ENCODE measurements at places on chromosomes 12 and 14.

GRCh38 chr12:91142221-91142631 is 30.9 kb upstream of the LUM start:
- H3K4me1 ChIP-seq: no peaks in the 10 kb centered on the region
- no peak overlapping the region for H3K4me3 ChIP-seq
- no peaks in the 10 kb centered on the region for H3K36me3 ChIP-seq
- H3K27me3 ChIP-seq: peaks cover 7% of the 10 kb centered on the region
- DNase-seq: no peak

DNA sequence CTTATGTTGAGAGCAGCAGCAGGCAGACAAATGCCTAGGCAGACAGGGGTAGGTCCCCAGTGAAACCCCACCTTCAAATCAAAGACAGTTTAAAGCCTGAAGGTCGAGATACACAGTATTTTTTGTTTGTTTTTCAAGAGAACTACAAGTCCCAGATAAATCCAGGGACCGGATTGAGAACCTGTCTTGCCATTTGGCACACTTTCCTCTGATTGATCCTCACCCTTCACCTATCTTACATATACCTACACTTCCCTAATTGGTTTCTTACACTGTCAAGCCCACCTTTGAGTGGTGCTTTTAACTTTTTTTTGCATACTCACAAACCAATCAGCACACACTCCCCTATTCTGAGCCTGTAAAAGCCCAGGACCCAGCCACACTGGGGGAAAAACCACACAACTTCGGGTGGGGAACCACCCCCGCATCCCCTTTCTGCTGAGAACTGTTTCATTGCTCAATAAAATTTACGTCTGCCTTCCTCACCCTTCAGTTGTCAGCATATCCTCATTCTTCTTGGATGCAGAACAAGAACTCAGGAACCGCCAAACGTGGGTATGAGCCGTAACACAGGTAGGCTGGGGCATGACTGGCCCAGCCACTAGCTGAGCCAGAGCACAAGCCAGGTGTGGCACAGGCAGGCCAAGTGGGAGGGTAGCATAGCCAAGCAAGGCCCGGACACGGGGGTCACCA is 11.1 kb downstream of the DICER1 start:
- peaks cover 17% of the 10 kb centered on the region for H3K36me3 ChIP-seq
- no peak for DNase-seq
- peaks cover 42% of the 10 kb centered on the region for H3K4me1 ChIP-seq
- H3K4me3 ChIP-seq: no peak overlapping the region
- no peaks in the 10 kb centered on the region for H3K27me3 ChIP-seq
- H3K27ac ChIP-seq: peak overlapping the region; percentile 36

DNA sequence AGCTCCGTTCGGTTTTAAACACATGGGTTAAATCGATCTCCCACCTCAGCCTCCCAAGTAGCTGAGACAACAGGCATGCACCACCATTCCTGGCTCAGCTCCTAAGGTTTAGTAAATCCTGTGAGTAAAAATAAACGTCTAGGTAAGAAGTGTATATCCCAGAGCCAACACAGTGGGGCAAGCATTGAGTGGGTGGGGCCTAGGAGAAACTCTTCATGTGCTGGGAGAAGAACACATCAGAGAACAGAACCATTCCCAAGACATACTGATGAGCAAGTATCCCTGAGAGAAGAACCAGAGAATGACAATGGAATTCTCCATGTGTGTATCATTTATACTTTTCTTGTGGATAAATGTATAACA is 86.3 kb downstream of the SEC23A start:
- H3K27ac ChIP-seq: peak overlapping the region; percentile 4
- no peak overlapping the region for H3K4me3 ChIP-seq
- no peaks in the 10 kb centered on the region for H3K4me1 ChIP-seq
- peaks cover 4% of the 10 kb centered on the region for H3K36me3 ChIP-seq
- DNase-seq: no peak

GRCh38 chr12:22447223-22447622 is 97.1 kb downstream of the C2CD5 start:
- H3K36me3 ChIP-seq: peaks cover 11% of the 10 kb centered on the region
- peaks cover 2% of the 10 kb centered on the region for H3K4me1 ChIP-seq
- no peak for DNase-seq
- H3K27ac ChIP-seq: no peak overlapping the region

GRCh38 chr14:92552066-92552465 is 38.5 kb downstream of the RIN3 start:
- H3K27ac ChIP-seq: no peak overlapping the region
- H3K4me3 ChIP-seq: no peak overlapping the region
- peaks cover 10% of the 10 kb centered on the region for H3K27me3 ChIP-seq
- no peak for DNase-seq
- peaks cover 40% of the 10 kb centered on the region for H3K4me1 ChIP-seq

DNA sequence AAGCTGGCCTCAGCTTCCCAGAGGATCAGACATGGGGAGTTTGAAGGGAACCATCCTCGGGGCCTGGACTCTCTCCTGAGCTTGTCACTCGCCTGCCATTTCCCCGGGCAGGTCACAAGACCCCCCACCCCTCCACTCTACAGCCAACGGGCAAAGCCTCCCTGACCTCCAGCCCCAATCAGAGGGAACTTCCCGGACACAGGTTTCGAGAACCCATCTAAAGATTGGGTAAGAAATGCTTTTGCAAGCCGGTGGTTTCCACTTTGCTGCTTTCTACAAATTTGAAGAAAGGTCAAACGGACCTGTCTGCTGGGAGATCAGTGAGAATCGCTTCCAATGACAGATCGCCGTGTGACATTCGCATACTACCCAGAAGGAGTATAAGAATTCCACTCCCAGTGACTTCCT is 89.6 kb downstream of the SCARB1 start:
- H3K36me3 ChIP-seq: no peaks in the 10 kb centered on the region
- peak overlapping the region; percentile 48 for H3K27ac ChIP-seq
- H3K27me3 ChIP-seq: peaks cover 18% of the 10 kb centered on the region
- H3K4me3 ChIP-seq: peak overlapping the region; percentile 77
- no peak for DNase-seq

DNA sequence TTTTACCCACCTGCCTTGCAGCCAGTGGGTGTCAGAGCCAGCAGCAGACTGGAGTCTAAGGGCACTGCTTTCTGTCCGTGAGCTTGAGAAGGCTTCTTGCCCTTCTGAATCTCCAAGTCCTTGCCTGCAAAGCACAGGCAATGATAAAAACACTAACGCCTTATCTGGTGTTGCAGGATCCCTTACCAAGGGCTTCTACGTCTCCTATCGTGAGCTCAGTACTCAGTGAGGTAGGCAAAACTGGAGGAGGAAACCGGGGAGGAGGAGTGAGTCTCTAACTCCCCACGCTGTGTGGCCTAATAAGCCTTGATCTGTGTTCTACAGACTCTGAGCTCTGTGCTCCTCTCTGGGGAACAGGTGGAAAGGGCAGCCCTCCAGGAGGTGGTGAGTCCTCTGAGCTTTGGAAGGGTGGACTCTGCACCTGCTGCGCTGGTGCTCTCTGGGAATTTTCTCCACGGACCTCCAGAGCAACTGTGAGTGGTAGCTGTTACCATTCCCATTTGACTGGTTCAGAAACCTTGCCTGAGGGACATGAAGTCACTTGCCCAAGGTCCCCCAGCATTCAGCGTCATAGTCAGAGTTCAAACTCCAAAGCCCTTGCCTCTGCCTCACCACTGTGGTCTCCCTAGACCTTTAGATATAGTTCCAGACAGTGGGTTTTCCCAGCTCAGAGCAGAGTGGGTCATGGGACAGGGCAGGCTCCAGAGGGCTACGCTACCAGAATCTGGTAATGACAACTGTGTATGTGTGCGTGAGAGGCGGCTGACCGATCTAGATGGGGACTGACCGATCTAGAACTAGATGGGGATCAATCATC is 7.0 kb upstream of the MARK3 start:
- DNase-seq: no peak
- H3K4me1 ChIP-seq: no peaks in the 10 kb centered on the region
- H3K27ac ChIP-seq: no peak overlapping the region
- H3K4me3 ChIP-seq: no peak overlapping the region
- peaks cover 11% of the 10 kb centered on the region for H3K27me3 ChIP-seq

GRCh38 chr12:46921048-46921763 is 95.4 kb upstream of the SLC38A4 start:
- H3K27me3 ChIP-seq: peaks cover 6% of the 10 kb centered on the region
- no peak overlapping the region for H3K27ac ChIP-seq
- H3K36me3 ChIP-seq: peaks cover 2% of the 10 kb centered on the region
- no peak overlapping the region for H3K4me3 ChIP-seq
- no peak for DNase-seq
- peaks cover 2% of the 10 kb centered on the region for H3K4me1 ChIP-seq

Data from memory B cell (primary cell).